ENCODE measurements at places on chromosomes 6 and 20. TPM values are rescaled to one million over a fixed set of nuclear protein-coding genes. Genes with fewer than 3 reads are reported as not detected.

The ZBTB12 gene
- total RNA-seq = 4.2 TPM

The BEND3 gene
- 3.3 TPM for total RNA-seq

The LAMA4 gene
- total RNA-seq = 1.8 TPM

The PDE10A gene
- total RNA-seq = 32.9 TPM

The PRSS35 gene
- total RNA-seq = 0.08 TPM
